ENCODE measurements at places on chromosomes 6 and 20.

DNA sequence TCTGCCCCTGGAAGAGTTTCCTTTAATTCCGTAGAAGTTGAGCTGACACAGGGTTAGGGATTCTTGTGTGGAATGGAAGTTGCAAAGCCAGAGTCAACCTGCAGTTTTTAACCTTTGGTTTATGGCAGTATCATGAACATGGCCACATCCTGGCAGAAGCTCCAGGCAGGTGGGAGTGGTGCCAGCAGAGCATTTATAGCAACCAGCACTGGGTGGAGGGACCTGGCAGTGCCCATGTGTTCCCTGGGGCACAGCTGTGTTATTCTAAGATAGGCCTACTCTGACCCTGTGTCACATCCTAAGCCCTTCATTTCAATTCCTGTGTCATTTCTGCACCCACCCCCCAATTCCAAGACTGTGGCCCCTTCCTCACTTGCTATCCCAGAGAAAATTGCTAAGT is 26.1 kb upstream of the ZNF831 start:
- DNase-seq = no peak

GRCh38 chr20:17488916-17489600 is 42.1 kb downstream of the BFSP1 start:
- DNase-seq = no peak

DNA sequence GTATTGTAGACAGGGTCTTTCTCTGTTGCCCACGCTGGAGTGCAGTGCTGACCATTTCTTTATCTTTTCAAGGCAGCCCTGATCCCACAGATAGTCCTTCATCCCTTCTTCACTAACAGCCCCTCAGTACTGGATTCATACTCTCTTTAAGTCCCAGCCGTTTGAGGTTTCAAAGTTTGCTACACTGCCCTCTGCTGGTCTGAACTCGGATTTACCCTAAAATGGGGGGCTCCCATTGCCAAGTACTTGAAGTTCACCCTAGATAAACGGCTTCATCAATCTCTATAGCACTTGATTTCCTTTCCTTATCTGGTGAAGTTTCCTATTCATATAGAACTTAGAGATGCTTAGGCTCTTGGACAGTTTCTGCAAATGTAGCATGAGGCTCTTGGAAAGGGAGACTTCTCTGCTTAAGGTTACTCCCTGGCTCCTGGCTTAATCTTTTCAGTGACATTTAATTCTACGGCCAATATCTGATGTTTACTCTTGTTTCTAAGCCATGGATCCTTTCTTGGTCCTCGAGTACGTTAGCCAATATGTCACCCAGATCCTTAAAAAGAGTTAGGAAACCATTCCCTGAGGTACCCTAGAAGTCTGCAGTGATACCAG is 21.4 kb upstream of the PREP start:
- peak; percentile 9 for DNase-seq

- DNase-seq = no peak
Observed at GRCh38 chr6:41013466-41014153, 25.4 kb downstream of the UNC5CL start.

- no peak for DNase-seq
Observed at GRCh38 chr6:15253203-15254022, 7.5 kb downstream of the JARID2 start.

- no peak for DNase-seq
Observed at GRCh38 chr20:17645546-17646208, 36.4 kb downstream of the RRBP1 start.

GRCh38 chr6:142413111-142413510 is 111.3 kb downstream of the ADGRG6 start:
- no peak for DNase-seq

- DNase-seq = peak; percentile 7
Observed at GRCh38 chr20:1437235-1437904, 29.3 kb downstream of the NSFL1C start.

DNA sequence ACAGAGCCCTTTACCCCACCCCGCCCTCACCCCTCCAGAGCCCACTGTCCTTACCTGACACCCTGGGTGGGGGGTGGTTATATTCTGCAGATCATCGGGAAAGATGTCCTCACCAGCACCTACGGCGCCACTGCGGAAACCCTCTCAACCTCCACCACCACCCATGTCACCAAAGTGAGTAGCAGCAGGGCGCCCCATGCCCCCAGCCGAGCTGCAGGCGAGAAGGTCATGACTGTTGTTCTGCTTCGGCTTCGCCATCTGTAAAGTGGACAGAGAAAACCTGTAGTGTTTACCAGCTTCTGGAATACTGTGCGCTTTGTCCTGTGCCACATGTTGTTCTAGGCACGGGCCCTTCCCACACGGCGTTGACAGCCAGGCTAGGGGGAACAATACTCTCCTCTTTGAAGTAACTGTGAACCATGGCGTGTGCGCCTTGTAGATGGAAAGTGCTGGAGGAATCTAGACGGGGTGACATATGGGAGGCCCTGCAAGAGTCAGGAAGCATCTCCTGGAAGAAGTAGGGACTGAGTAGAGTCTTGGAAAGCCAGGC is 16.5 kb upstream of the AAR2 start:
- no peak for DNase-seq

DNA sequence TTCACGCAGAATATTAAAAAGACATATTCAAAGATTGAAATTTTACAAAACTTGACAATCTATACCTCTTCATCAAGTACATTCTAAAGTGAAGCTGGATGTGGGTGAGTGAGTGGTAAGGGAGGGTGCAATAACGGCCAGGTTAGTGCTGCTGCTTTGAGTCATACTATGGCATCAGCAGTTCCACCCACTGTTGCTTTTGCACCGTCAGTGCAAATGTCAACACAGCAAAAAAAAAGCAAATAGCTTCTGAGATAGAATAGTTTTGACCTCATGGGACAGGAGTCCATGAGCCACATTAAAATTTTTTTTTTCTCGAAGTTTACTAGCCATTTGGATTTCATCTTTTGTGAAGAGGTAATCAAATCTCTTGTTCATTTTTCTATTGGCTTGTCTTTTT is 31.8 kb downstream of the PSMF1 start:
- no peak for DNase-seq

DNA sequence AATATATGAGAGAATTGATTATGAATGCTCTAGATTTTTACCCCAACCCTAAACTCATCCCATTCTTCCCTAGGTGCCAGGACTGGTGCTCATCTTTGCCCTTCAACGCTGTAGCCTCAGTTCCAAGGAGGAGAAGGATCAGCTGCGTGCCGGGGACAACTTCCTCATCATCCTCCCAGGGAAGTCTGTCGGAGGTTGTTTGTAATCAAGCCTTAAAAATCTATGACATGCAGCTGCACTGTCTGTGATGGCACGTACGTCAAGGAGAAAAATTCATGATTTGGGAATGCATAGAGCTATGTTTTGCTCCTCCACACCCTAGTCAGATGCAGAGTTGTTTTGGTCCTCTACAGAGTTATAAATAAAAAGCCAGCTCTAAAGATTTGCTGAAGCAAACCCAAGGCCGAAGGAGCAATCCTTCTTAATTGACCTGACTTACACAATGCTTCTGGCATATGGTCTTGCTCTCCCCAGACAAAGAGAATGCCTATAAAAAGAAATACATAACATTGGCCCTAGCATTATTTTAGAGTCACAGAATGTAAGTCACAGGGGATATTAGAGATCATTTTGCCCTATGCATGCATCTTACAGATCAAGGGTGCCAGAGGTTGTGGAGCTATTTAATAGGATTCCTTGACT is 244.2 kb downstream of the HIVEP2 start:
- DNase-seq = no peak

GRCh38 chr20:49948809-49949507 is 12.8 kb downstream of the RNF114 start:
- no peak for DNase-seq

DNA sequence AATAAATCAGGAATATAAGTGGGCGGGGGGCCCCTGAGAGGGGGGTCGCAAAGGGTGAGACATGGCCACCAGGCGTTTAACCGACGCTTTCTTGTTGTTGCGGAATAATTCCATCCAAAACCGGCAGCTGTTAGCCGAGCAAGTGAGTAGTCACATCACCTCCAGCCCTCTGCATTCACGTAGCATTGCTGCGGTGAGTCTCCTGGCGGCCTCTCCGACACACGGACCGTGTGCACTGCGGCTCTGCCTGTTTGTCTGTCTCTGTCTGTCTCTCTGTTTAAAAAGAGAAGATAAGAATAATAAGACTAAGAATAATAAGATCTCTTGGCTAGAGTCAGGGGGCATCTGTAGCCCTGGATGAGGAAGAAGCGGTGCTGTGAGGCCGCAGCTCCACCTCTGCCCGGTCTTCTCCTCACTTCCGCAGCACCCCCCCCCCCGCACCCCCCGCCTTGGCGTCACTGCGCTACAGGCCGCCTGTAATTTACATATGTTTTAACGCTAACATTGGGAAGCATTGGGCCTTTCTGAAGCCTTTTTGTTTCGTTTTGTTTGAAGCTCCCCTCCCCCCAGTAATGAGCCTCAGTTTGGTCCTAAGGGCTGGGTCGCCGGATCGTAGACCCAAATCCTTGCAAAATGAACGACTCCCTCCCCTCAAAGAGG is 993 bp downstream of the STX16 start:
- peak; percentile 40 for DNase-seq

- no peak for DNase-seq
Observed at GRCh38 chr6:166419717-166420116, 37.0 kb upstream of the MPC1 start.

GRCh38 chr6:2229039-2229438 is 16.4 kb downstream of the GMDS start:
- DNase-seq = no peak

DNA sequence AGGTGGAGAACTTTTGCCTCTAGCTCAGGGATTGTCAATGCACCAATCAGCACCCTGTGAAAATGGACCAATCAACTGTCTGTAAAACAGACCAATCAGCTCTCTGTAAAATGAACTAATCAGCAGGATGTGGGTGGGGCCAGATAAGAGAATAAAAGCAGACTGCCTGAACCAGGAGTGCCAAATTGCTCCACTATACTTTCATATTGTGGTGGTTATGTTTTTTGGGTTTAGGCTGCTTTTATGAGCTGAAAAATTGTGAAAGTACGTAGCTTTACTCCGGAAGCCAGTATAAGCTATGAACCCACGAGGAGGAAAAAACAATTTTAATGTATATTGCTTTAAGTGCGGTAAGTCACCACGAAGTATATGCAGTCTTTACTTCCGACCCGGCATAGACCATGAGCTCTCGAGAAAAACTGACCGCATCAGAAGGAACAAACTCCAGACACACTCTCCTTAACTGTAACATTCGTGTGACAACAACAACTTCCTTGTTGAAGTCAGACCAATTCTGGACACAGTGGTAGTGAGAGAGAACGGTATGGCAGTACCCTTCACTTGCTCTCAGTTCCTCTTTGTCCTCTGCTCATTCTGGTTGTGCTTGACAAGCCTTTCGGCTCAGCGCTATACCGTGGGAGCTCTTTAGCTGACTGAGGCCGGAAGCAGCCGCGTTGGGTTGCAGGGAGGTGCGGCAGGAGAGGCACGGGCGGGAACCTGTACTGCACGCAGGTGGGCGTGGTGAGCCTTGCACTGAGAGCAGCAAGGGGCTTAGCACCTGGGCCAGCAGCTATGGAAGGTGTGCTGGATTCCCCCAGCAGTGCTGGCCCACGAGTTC is 81.9 kb upstream of the E2F3 start:
- DNase-seq = no peak

- DNase-seq = no peak
Observed at GRCh38 chr20:36217226-36217625, 19.1 kb upstream of the AAR2 start.

DNA sequence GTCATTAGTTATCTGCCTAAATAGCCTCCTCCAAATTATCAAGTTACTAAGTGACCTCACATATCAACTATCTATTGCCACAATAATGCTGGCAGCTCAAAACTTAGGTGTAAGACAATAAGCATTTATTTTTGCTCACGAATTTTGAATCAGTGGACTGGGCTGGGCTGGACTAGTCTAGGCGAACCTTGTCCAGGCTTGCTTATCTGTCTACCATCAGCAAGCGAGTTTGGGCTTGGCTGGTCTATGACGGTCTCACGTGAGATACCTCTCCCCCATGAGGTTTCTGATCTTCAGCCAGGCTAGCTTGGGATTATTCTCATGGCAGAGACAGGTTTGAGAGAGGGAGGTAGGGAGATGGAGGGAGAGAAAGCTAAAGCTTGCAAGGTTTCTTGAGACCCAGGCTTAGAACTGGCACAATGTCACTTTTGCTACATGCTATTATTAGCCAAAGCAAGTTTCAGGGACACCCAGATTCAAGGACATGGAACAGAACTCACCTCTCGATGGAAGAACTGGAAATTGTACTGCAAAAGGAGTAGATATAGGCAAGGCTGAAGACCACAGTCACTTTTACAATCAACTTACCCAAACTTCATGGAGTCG is 80.9 kb downstream of the WASF1 start:
- DNase-seq = no peak

- DNase-seq = no peak
Observed at GRCh38 chr6:63797721-63798120, 162.1 kb downstream of the PHF3 start.

- DNase-seq = peak; percentile 45
Observed at GRCh38 chr6:43428112-43428570, 800 bp downstream of the ABCC10 start.

DNA sequence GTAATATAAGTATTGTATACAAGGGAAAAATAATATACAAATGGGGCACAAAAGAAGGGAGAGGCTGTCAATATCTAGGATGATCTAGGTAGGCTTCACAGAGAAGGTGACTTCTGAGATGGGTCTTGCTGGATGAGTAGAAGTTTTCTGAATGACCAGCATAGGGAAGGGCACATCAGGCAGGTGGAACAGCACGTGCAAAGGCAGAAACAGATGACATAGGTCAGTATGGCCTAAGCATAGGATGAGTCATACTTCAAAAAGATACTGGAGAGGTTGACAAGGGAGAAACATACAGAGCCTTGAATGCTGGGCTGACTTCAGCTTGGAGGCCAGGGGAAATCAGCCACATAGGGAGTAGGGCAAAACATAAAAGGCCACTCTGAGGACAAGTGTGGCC is 31.9 kb upstream of the SIRPA start:
- no peak for DNase-seq

Measured in DMS79 (cell line).